Ovary (tissue), 10 donors: ENCODE measurements at places on chromosomes 4 and X. TPM values are rescaled to one million over a fixed set of nuclear protein-coding genes. Genes with fewer than 3 reads are reported as not detected.

- DNase-seq: no peak
These were observed 30.9 kb upstream of the IL15 start for GRCh38 chr4:141605425-141605856.

ELF2 gene
- total RNA-seq: 53.0 TPM

MAGIX gene
- total RNA-seq: 1.4 TPM

RAB33A gene
- total RNA-seq: 3.3 TPM

DNA sequence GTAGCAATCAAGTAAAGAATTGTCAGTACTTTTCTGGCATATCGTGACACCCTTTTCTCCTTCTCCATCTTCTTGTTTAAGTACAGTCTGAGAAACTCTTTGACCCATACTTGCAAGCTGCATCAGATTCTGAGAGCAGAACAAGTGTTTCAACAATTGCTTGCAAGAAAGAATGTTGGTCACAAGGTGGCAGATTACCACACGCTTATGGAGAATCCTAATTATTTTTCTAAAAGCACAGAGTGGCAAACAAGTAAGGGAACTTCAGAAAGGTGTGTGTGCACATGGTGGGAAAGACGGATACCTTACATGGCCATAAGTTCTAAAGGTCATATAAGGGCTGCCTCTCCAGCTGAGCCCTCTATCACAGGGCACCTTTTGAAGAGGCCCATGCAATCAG is 136.4 kb upstream of the FGF13 start:
- no peak for DNase-seq

DNA sequence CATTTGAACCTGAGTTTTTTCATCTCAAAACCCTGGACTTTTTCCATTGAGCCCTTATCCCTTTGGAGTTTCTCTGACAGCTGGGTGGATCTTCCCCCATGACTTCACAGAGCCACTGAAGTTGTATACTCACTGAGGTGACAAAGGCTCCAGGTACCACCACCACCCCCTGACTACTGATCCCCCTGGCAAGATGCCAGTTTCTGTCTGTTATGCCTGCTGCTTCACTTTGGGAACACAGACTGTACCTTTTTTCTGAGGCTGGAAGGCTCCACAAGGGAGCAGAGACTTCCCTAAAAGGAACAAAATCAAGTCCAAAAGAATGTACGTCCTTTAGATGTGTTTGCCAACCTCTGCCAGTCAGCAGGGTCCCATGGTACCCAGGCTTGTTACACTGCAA is 160.3 kb upstream of the JADE1 start:
- DNase-seq: no peak

DNA sequence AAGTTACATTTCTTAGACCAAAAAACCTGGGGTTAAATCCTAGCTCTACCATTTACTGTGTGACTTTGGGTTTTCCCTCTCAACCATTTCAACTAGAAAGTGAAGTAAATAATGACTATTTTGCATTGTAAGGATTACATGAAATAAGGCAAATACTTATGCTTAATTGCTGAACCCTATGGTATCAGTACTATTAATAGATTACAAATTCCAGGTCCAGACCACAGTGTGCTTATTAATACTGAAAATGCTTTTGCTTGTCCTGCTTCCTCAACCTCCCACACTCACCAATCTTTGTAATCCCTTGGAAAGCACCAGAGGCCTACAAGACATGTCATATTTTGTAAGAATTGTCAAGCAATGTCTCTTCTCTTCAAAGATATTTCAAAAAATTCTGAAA is 456.5 kb downstream of the SPOCK3 start:
- DNase-seq: no peak

GRCh38 chr4:80229590-80229989 is 32.3 kb downstream of the PRDM8 start:
- DNase-seq: no peak

EIF2S3 gene
- 384 TPM for total RNA-seq

DNA sequence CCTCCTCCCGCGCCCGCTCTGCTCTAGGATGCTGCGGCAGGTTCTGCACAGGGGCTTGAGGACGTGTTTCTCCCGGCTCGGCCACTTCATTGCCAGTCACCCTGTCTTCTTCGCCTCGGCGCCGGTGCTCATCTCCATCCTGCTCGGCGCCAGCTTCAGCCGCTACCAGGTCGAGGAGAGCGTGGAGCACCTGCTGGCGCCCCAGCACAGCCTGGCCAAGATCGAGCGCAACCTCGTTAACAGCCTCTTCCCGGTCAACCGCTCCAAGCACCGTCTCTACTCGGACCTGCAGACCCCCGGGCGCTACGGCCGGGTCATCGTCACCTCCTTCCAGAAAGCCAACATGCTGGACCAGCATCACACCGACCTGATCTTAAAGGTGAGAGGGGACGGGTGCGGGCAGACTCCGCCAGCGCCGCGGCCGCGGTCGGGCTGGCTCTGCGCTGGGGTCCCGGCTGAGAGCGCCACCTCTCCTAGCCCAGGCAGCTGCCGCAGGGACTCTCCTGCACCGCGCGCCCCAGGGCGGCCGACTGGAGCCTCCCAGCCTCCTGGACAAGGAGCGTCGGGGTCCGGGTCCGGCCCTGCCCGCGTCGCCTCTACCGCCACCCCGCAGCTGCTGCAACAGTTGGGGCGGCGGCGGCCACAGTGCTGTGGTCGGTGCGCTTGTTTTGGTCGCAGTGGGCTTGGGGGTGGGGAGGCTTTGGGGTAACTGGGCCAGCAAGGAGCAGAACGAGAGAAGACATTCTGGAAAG is at the start of gene PTCHD1:
TSS of gene PTCHD1 (plus strand) at position 2 of the 752 bp plus-strand sequence. CDS start at position 29, 27 bp downstream.
- no peak for DNase-seq

DNA sequence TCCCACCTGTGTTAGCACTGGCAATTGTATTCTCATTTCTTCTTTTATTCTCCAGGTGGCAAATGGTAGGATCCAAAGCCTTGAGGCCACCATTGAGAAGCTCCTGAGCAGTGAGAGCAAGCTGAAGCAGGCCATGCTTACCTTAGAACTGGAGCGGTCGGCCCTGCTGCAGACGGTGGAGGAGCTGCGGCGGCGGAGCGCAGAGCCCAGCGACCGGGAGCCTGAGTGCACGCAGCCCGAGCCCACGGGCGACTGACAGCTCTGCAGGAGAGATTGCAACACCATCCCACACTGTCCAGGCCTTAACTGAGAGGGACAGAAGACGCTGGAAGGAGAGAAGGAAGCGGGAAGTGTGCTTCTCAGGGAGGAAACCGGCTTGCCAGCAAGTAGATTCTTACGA is 176.9 kb downstream of the PTTG2 start:
- no peak for DNase-seq

DNA sequence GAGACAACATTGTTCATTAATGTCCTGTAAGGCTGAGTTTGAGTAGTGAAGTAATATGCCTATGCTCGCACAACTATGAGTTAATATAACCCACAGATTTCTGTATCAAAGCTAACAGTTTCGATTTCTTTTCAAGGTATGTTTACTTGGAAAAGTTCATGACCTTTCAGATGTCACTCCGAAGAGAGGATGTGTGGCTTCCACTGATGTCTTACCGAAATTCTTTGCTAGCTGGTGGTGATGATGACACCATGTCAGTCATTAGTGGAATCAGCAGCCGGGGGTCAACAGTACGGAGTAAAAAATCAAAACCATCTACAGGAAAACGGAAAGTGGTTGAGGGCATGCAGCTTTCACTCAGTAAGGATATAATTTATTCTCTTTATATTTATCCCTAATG is 124.9 kb downstream of the STAG2 start:
- no peak for DNase-seq

- no peak for DNase-seq
These were observed 57.9 kb upstream of the TMPRSS11A start for GRCh38 chr4:68021185-68021584.

- no peak for DNase-seq
These were observed 38.4 kb upstream of the CLNK start for GRCh38 chr4:10722957-10723356.

CFAP47 gene
- total RNA-seq: 1.00 TPM

DNA sequence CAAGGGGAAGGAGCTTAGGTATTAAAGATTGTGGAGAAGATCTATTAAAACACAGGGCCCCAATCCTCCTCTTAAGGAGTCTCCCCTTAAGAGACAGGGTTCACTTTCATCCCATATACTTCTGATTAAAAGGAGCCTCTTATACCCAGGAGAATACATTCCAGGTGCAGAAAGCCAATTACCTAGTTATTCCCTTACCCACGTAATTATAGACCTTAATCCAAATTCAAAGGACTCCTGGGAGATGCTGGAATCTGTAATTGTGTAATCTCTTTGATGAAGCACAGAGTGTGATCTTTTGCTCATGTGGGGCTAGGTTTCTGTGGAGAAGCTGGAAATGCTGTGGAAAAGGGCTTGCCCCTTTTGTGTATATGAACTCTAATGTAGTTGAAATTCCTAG is 1.4 kb upstream of the SEC24B start:
- DNase-seq: no peak

DNA sequence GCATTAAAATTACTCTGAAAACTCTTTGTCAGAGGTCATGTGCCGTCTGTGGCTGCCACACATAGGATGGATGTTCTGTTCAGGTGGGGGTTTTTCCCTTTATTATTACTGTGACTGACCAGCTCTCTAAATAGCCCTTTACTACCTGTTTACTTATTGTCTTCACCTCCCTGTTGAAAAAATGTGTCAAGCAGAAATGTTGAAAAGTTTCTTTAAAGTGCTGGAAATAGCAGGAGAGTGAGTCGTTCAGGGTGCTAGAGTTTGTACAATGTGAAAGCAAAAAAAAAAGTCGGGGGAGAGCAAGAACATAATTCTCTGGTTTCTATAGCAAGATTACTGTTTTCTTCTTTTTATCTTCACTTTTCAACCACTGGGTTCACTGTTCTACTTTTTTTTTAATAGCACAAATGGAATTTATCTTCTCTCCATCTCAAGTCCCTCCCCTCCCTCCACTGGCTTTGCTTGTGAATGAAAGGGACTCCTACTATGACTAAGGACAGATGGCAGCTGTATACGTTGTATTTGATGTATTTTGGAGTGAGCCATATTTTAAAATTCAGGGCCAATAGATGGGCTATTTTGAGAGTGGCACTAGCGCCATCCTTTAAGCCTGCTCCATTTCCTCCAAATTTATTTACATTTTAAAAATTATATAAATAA is 33.3 kb downstream of the ARX start:
- DNase-seq: no peak

FGA gene
- 2.4 TPM for total RNA-seq

FAM184B gene
- 0.05 TPM for total RNA-seq

- DNase-seq: no peak
These were observed 1858.6 kb upstream of the ADGRL3 start for GRCh38 chr4:59341506-59341905.

GRCh38 chr4:15948826-15949225 is 10.3 kb upstream of the FGFBP1 start:
- no peak for DNase-seq

SSX2B gene
- total RNA-seq: not detected

GRCh38 chr4:154877110-154877760 is 96.2 kb downstream of the RBM46 start:
- DNase-seq: no peak

GRCh38 chrX:69718102-69718501 is 102.2 kb downstream of the EDA start:
- no peak for DNase-seq

DNA sequence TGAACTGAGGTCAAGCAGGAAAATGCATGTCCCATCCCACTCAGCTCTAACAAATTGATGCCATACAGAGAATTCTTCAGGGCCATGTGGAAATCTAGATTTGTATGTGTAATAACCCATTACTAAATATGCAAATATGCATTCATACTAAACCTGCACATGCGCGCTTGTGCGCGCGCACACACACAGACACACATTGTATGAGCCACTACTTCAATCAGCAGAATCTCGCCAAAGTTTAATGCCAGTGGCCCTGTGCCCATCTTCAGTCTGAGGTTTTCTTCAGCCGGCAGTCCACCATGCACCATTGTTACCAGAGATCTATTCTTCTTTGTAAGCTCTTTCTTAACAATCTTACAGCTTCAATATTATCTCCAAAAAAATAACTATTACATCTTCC is 276.4 kb downstream of the PDGFC start:
- no peak for DNase-seq

DNA sequence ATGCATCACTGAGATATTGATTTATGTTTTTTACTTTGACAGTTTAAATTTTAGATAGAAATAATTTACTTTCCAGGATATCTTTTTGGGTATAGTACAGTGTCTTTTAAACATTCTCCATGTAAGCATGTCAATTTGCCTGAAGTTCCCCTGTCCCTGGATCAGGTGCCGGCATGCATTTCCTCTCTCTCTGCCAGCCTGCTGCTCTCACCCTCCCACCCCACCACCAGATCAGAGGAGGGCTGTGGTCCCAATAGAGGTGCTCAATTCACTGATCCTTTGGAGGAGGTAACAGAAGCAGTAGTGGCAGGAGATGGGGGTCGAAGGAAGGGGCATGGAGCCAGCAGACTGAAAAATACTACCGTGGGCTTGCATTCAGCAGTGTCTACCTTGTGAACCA is 28.3 kb upstream of the DSPP start:
- no peak for DNase-seq

DMRTC1B gene
- 5.6 TPM for total RNA-seq

- DNase-seq: no peak
These were observed 989 bp upstream of the PCDH10 start for GRCh38 chr4:133147921-133148689.

GRCh38 chr4:67918428-67918827 is 34.6 kb upstream of the TMPRSS11D start:
- DNase-seq: no peak

BRS3 gene
- total RNA-seq: 2.8 TPM

- no peak for DNase-seq
These were observed 9.1 kb downstream of the LONRF3 start for GRCh38 chrX:118983513-118983912.
